ENCODE measurements at places on chromosomes 2 and 18. TPM values are rescaled to one million over a fixed set of nuclear protein-coding genes. Genes with fewer than 3 reads are reported as not detected.

The CYP26B1 gene
- total RNA-seq, result not detected

DNA sequence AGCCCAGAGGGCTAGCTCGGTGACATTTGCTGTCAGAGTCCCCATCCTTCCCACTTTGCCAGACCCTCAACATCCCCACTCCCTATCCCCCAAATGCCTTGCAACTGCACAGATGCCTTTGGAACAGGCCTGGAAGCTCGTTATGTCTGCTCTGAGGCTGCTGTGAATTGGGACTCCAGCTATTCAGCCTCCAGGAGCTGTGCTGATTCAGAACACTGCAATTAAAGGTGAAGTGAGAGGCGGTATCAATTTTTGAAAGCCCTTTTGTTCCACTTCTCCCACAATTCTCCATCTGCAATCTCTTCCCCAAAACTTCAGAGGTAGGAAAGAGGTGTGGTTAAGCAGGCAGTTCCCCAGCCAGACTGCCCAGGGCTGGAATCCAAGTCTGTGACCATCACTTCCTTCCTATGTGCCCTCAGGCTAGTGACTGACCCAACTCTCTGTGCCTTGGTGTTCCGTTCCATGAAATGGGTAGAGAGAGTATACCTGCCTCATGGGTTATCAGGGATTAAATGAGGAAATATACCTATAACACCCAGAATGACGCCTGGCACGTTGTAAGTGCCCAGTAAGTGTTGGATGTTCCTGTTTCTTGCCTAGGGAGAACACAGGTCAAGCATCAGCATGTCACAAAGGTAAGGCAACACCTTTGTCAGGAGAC is 17.5 kb downstream of the NOSTRIN start:
- no peak overlapping the region for H3K27ac ChIP-seq
- H3K36me3 ChIP-seq, result no peaks in the 10 kb centered on the region
- H3K4me1 ChIP-seq, result no peaks in the 10 kb centered on the region
- no peak for DNase-seq

The NPPC gene
- total RNA-seq, result not detected

DNA sequence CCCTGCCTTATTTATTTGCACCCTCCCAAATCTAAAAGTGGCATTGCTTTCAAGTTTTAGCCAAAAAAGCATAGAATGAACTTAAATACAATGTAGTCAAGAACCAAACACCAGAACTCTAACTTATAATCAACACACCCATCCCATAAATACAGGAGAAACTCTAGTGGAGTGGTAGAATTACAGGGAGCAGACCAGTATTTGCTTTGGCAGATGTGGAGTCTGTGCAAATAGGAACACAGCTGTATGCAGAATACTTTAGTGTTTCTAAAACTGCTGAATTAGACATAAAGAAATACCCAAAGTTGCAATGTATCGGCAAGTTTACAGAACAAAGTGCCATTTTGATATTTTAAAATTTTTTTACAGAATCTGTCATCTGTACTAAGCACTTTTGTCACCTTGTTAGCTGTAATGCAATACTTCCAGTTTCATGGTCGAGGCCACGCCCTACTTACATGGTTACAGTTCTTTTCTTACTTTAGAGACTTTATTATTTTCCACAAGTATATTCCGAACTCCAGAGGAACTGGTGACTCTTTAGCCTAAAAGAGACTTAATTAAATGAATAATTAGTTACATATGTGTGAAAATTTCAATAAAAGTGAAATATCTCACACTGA is 23.7 kb upstream of the COL5A2 start:
- H3K27ac ChIP-seq, result no peak overlapping the region
- H3K4me3 ChIP-seq, result no peak overlapping the region
- H3K4me1 ChIP-seq, result no peaks in the 10 kb centered on the region
- H3K36me3 ChIP-seq, result no peaks in the 10 kb centered on the region
- H3K27me3 ChIP-seq, result no peaks in the 10 kb centered on the region
- no peak for DNase-seq

DNA sequence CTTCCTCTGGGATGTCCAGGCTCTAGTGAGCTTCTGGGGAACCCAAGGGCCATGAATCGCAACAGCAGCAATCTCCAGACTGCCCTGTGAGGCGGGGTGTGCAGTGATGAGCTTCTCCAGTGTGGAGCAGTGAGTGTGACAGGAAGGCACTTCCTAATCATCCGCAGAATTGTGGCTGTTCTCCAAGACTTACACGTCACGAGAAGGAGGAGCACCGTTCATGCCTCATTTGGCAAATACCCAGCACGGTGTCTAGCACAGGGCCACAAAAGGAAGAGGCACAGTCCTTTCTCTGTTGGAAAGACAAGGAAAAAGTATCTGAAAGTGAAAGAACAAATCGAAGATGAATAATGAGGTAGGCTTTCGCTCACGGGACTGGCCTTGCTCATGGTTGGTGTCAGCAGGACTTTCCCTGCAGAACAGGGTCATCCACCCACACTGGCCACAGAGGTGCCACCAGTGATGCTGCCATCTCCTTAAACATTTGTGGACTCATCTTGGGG is 125.1 kb upstream of the HAAO start:
- H3K27ac ChIP-seq, result no peak overlapping the region
- H3K27me3 ChIP-seq, result no peaks in the 10 kb centered on the region
- no peak overlapping the region for H3K4me3 ChIP-seq
- no peak for DNase-seq
- no peaks in the 10 kb centered on the region for H3K4me1 ChIP-seq

GRCh38 chr2:196068271-196069209 is at the start of gene DNAH7:
TSS of gene DNAH7 (minus strand) at chr2:196068837. CDS start at chr2:196068711, 126 bp downstream.
- H3K36me3 ChIP-seq, result no peaks in the 10 kb centered on the region
- no peaks in the 10 kb centered on the region for H3K27me3 ChIP-seq
- H3K27ac ChIP-seq, result peak within 1 kb of the TSS; percentile 61
- peaks cover 12% of the 10 kb centered on the region for H3K4me1 ChIP-seq

GRCh38 chr2:174835797-174836255 is 71.6 kb upstream of the CHRNA1 start:
- H3K4me1 ChIP-seq, result peaks cover 3% of the 10 kb centered on the region
- no peaks in the 10 kb centered on the region for H3K27me3 ChIP-seq
- no peak overlapping the region for H3K4me3 ChIP-seq
- no peaks in the 10 kb centered on the region for H3K36me3 ChIP-seq
- H3K27ac ChIP-seq, result no peak overlapping the region

DNA sequence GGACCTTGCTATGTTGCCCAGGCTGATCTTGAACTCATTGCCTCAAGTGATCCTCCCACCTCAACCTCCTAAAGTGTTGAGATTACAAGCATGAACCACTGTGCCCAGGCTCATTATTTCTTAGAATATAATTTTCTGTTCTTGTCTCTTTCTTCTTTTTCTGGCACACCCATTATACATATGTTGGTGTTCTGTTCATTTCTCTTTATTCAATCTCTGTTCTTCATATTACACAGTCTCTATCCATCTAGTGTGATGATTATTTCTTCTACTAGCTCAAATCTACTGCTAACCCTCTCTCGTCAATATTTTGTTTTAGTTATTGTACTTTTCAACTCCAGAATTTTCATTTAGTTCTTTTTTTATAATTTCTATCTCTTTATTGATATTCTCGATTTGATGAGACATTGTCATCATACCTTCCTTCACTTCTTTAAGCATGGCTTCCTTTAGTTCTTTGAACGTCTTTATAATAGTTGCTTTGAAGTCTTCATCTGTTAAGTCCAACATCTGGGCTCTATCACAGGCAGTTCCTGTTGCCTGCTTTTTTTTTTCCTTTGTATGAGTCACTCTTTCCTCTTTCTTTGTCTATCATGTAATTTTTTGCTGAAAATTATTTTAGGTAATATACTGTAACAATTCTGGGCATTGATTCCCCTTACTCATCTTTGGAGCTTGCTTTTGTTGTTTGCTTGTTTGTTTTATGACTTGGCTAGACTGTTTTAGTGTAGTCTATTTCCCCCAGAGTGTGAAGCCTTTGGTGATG is 196.4 kb upstream of the NABP1 start:
- no peak for DNase-seq
- H3K4me1 ChIP-seq, result no peaks in the 10 kb centered on the region
- no peak overlapping the region for H3K27ac ChIP-seq
- H3K4me3 ChIP-seq, result no peak overlapping the region
- H3K27me3 ChIP-seq, result no peaks in the 10 kb centered on the region

- H3K36me3 ChIP-seq, result no peaks in the 10 kb centered on the region
- H3K27ac ChIP-seq, result no peak overlapping the region
- DNase-seq, result no peak
- no peak overlapping the region for H3K4me3 ChIP-seq
These were observed 79.7 kb downstream of the BCL2L11 start for GRCh38 chr2:111200333-111200881.

- H3K36me3 ChIP-seq, result no peaks in the 10 kb centered on the region
- H3K4me3 ChIP-seq, result no peak overlapping the region
- H3K27ac ChIP-seq, result no peak overlapping the region
- no peak for DNase-seq
These were observed 51.8 kb downstream of the KIF1A start for GRCh38 chr2:240768216-240768615.

Data from natural killer cell (primary cell).